Jurkat, Clone E6-1 (cell line): ENCODE measurements at places on chromosomes 13 and 19.
A peak's percentile ranks its signal among the peaks of the same experiment; 100 is the strongest.

- DNase-seq, result no peak
Measured at GRCh38 chr19:15666883-15667282, 6.0 kb upstream of the CYP4F12 start.

DNA sequence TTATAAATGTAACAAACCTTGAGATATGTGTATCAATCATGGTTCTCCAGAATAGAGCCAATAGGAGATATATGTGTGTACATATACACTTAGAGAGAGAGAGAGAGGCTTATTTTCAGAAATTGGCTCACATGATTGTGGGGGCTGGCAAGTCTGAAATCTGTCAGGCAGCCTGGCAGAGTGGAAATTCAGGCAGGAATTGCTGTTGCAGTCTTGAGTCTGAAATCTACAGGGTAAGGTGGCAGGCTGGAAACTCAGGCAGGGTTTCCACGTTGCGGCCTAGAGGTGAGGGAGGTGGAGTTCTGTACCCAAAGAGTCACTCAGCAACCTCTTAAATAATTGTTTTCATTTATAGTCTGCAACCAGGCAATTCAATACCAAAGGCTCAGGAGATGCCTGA lies 218.4 kb downstream of the B3GLCT start:
- no peak for DNase-seq

GRCh38 chr13:27920677-27921420 lies 1.0 kb downstream of the PDX1 start:
- DNase-seq, result no peak

GRCh38 chr19:14370169-14370939 lies 10.9 kb upstream of the ADGRE5 start:
- DNase-seq, result no peak

- no peak for DNase-seq
Measured at GRCh38 chr13:113485545-113485944, 5.0 kb downstream of the DCUN1D2 start.

GRCh38 chr19:13611596-13611995 lies 105.3 kb upstream of the CACNA1A start:
- DNase-seq, result no peak

DNA sequence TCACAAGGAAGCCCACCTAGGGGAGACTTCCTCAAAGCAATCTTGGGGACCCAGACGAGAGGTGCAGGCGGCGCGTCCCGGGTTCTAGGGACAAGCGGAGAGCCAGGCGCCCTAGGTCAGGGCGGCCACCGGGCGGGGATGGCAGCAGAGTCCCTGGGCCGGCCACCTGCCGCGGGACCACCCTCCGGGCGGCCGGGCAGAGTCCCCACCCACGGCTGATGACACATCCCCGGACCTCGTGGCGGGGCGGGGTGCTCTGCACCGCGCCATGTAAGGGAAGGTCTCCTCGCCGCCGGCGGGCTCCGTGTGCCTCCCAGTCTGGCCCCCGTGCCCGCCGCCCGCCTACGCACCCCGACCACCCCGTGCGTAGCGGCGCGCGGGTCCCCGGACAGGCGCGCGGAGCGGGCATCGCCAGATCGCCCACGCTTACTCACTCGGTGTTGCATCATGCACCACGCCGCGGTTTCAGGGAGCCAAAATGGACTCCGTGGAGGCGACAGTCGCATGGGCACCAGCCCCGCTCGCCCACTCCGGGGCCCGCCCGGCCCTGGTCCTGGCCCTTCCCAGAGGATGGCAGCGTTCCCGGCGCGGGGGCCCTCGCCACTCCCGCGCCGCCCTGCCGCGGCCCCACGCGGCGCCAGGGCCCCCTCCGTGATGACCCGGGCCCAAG lies 643 bp downstream of the SLC7A1 start:
- DNase-seq, result no peak

GRCh38 chr13:38693641-38694040 lies 6.8 kb downstream of the FREM2 start:
- no peak for DNase-seq

- DNase-seq, result peak; percentile 42
Measured at GRCh38 chr19:33819880-33820781, 23.5 kb downstream of the KCTD15 start.

- no peak for DNase-seq
Measured at GRCh38 chr19:3966051-3967017, 4.6 kb downstream of the DAPK3 start.

GRCh38 chr19:2815191-2815614 lies 4.5 kb upstream of the ZNF554 start:
- DNase-seq, result no peak

DNA sequence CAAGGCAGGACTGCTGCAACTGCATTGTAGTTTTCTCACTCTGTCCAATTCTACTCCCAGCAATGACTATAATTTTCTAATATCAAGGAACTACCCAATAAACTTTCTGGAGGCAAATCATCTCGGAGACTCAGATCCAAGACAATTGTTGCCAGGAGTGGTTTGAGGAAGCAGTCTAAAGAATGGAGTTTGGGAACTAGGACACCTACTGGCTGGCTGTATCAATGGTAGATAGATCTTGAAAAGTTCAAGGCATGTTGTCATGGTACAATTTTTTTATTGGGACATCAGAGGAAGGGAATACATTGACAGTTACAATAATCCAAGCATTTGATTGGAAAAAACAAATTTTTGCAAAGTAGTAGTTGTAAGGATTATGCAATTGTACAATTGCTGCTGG lies 648.3 kb upstream of the SLITRK6 start:
- DNase-seq, result no peak

DNA sequence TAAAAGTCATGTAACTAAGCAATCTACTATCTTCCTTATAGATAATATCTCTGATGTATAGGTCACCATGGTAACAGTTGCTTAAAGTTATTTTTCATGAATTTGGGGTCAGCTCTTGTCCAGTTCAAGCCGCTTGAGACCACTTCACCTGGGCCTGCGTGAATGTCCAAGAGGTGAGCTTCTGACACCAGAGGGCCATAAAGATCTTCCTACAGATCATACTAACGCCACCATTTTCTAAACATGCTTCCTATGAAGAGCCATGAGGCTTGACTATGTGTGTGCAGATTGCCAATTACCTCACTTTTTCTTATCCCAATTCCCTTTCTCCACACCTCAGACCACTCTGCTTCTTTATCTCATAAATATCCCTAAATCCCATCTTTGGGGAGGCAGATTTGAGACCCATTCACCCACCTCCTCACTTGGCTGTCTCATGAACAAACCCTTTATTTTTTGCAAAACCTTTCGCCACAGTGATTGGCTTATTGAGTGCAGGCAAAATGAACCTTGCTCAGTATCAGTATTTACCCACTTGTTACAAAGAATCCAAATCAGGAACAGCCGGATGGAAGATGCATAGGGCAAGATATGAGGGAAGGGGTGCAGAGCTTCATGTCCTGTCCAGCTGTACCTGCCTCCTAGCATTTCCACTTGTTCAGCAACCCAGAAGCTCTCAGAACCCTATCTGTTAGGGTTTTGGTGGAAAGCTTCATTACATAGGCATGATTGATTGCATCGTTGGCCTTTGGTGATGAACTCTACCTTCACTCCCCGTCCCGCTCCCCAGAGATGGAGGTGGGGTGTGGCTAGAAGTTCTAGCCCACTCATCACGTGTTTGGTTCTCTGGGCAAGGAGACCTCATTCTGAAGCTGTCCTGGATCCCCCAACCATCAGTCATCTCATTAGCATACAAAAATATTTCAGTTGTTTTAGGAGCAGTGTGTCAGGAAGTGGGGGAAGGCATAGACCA lies 34.2 kb downstream of the FAM187B start:
- DNase-seq, result no peak

DNA sequence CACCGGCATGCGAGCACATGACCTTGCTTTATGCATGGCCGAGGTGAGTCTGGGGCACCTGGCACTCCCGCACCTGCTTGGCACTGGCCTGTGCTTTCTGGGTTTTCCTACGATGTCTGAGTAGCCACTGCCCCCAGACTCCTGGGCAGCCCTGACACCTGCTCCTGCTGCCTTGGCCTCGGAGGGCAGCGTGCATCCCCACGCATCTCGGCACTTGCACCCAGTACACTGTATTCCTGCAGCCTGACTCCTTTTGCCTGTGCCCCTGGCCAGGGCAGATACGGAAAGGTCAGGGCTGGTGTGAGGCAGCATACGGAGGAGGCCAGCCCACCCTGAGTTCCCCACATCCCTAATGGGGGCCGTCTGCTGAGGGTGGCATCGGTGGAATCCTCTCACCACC lies 340.6 kb downstream of the TEX29 start:
- DNase-seq, result no peak

- DNase-seq, result no peak
Measured at GRCh38 chr13:112762690-112763080, 72.8 kb downstream of the ATP11A start.

GRCh38 chr13:29922281-29922821 lies 71.9 kb upstream of the UBL3 start:
- DNase-seq, result no peak

DNA sequence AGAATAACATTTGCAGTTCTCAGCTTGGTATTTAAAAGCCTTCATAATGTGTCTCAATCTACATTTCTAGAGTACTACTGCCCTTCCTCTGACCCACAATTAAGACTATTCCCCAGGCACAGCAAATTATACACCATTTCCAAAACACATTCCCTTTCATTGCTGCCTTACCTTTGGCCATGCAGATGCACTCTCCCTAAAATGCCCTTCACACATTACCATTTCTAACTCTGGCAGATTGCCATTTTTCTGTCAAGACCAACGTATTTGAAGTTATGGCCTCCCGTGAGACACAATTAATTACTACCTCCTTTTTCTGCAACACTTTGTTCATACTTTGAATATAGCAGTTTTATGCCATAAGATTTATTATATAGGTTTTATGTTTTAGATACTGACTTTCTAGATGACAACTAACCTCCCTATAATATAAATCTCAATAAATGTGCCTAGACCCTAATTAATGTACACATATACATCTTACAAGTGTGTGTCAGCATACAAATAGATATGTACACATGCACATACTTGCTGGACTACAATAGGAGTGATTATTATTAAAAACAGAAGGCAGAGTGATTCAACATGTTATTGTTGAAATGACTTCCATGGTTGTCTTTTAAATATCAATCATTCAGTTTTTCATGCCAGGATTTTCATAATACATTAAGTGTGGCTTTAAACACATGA lies 2902.5 kb downstream of the PCDH9 start:
- DNase-seq, result no peak

DNA sequence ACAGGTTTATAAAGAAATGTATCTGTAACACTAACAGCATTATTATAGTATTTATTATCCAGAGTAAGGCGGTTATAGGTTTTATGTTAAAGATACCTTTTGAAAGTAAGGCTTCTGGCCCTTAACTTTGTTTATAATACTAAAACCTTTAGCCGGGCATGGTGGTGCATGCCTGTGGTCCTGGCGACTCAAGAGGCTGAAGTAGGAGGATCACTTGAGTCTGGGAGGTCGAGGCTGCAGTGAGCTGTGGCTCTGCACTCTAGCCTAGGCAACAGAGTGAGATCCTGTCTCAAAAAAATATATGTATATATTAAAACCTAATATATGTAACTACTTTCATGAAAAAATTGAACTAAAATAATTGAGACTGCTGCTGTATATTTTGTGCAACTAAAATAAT lies 98.7 kb upstream of the KLF5 start:
- no peak for DNase-seq
